ENCODE measurements at places on chromosomes 13 and 19. TPM values are rescaled to one million over a fixed set of nuclear protein-coding genes. Genes with fewer than 3 reads are reported as not detected.
A peak's percentile ranks its signal among the peaks of the same experiment; 100 is the strongest.

DNA sequence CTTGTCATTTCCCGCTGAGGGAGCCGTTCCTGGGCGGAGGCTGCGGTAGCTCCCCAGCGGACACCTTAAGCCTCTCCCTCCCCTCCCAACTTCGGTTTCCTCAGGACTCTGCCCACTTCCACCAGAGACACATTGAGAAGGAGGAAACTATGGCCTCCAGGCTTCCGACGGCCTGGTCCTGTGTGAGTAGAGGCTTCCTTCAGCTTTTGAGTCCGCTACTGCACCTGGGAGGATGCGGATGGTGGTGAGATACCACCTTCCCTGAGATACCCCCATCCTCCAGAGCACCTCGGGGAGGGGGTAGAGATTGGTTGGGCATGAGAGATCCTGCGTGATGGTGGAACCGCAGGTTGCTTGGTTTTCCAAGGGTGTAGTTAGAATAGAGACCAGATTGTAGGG, 955 bp downstream of the ZNF274 start:
- no peak for ATAC-seq

- ATAC-seq: no peak
Measured at GRCh38 chr19:541699-542098, 2.2 kb upstream of the GZMM start.

DNA sequence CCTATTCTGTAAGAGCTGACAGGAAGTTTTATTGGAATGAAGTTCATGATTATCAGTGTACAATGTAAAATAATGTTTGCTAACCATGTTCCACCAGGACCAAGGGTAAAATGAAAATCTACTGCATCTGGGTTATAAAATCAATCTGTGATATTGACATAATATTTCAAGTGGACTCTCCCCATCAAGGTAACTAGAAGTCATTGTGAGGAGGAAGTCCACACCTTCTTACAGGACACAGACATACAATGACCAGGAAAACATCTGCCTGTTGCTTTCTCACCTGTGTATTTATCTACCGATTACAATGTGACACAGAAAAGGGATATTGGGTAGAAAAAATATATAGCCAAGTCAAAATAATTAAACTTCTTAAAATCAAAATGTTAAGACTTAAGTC, 140.7 kb upstream of the RFC3 start:
- no peak for ATAC-seq

AMER2 gene
- 0.05 TPM for total RNA-seq

DNA sequence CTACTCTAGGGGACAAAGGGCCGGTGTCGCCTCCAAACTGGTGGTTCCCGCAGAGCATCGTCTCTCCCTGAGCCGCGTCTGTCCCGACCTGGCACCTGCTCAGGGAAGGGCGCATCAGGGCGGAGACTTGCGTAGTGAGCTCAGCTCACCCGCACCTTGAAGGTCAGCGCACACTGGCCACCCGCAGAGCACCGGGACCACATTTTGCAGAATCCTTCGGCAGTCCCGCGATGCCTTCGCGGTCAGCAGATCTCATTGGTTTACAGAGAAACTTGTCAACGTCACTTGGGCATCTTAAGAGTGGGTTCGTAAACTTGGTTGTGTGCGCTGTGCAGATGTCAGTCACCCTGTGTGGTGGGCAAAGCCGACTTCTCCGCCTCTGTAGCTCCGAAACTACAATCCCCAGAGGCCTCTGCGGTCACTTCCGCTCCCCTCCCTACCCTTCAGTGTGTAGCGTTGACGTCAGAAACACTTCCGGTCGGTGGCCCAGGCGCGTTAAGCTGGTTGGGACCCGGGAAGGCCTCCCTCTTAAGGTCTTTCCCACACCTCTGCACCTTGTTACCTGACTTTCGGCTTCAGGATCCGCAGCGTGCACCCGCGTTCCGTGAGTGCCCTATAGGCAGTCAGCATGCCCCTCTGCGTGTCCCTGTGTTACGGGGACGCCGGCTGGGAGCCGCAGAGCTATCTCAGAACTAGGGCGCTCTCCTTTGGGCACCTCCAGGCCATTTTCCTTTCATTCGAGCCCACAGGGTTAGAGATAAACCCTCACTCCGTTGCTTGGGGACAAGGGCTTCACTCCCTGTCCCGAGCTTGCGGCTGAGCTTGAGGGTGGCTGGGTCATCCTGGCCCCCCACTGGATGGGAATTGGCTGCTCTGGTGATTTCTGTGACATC, 36.5 kb upstream of the ZNF527 start:
- ATAC-seq: peak; percentile 100

GRCh38 chr19:38012944-38013343, 105.9 kb downstream of the SIPA1L3 start:
- ATAC-seq: no peak

GRCh38 chr19:33273065-33273736, 29.1 kb downstream of the CEBPA start:
- ATAC-seq: no peak

- no peak for ATAC-seq
Measured at GRCh38 chr13:76621705-76622104, 264.5 kb downstream of the KCTD12 start.

FKRP gene
- total RNA-seq: 10.7 TPM

Data from motor neuron (in vitro differentiated cells).